ENCODE measurements at places on chromosomes 13 and 19. TPM values are rescaled to one million over a fixed set of nuclear protein-coding genes. Genes with fewer than 3 reads are reported as not detected.

DNA sequence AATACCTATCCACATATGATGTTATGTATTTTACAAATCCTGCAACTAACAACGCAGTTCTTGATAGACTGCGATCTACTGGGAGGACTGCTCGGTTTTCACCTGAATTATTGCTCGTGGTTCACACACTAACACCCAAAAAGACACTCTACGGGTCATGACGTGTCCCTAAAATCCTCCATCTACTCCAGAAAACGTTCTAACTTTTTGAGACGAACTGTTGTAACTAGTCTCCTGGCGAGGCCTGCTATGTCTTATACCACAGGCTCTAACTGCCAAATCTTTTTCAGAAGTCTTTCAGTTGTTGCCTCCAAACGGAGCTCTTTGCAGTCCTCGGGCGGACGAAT lies 108.2 kb downstream of the KCNRG start:
- DNase-seq = no peak

- peak; percentile 3 for DNase-seq
Observed at GRCh38 chr13:43986421-43986981, 106.8 kb downstream of the LACC1 start.

- DNase-seq = no peak
Observed at GRCh38 chr19:45350477-45351058, 10.0 kb downstream of the KLC3 start.

- peak; percentile 93 for DNase-seq
Observed at GRCh38 chr19:45443462-45444317, 20.0 kb upstream of the ERCC1 start.

- peak; percentile 63 for DNase-seq
Observed at GRCh38 chr19:13794398-13794756, 866 bp upstream of the ZSWIM4 start.

DNA sequence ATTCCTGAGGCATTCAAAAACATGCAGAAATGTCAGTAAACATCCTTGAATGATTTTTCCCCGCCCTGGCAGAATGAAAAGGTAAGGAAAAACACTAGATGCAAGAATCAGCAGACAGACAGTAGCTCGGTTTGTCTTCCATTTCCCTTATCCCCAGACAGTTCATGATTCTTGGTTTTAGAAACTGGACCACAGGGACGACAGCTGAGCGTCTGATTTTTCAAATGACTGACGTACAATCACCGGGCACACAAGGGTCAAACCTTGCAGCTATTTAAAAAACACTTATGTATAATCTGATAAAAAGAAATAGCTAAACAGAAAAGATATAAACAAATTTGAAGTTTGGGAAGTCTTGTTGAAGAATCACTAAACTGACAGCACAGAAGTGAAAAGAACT lies 47.1 kb downstream of the DCLK1 start:
- DNase-seq = no peak

DNA sequence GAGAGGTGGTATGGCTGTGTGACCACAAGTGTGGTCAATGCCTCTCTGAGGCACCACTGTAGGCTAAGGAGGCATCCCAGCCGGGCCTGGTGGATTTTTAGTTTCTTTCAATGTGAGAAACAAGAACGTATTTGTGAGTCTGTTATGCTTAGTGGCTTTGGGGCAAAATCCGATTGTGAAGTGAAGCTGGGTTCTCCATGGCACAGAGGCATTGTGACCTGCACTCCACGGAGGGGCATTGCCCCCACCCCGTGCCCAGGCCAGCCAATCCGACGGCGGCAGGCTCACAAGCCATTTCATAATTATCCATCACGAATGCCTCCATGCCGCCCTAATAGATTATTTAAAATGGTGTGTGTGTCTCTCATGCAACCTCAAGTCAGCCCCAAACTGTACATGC lies 151.6 kb downstream of the ZNF536 start:
- no peak for DNase-seq

DNA sequence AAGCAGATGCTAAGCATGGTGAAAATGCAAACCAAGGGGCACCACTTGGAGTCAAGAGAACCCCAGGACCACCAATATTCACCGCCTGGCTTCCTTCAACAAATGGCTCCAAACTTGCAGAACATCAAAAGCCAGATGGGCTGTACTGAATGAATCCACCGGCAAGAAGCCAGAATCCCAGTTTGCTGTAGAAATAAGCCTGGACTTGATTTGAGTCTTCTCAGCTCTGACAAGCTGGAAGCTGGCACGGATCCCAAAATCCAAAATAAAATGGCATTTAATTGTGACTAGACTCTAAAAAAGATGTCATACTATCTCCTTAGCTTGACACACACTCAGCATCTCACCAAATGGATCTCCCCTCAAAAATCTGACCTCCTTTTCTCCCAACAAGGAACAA lies 11.9 kb downstream of the EFNB2 start:
- no peak for DNase-seq

Gene CD209
- total RNA-seq = not detected

Gene SCN1B
- total RNA-seq = 1.7 TPM
